Stimulated activated CD8-positive, alpha-beta memory T cell treated with anti-CD3 and anti-CD28 coated beads, Interleukin-4, amount 100 ng/mL, for 4 hours (primary cell): ENCODE measurements at places on chromosomes 2 and 18.

GRCh38 chr2:222844323-222844722 is 16.5 kb upstream of the ACSL3 start:
- no peak for DNase-seq

DNA sequence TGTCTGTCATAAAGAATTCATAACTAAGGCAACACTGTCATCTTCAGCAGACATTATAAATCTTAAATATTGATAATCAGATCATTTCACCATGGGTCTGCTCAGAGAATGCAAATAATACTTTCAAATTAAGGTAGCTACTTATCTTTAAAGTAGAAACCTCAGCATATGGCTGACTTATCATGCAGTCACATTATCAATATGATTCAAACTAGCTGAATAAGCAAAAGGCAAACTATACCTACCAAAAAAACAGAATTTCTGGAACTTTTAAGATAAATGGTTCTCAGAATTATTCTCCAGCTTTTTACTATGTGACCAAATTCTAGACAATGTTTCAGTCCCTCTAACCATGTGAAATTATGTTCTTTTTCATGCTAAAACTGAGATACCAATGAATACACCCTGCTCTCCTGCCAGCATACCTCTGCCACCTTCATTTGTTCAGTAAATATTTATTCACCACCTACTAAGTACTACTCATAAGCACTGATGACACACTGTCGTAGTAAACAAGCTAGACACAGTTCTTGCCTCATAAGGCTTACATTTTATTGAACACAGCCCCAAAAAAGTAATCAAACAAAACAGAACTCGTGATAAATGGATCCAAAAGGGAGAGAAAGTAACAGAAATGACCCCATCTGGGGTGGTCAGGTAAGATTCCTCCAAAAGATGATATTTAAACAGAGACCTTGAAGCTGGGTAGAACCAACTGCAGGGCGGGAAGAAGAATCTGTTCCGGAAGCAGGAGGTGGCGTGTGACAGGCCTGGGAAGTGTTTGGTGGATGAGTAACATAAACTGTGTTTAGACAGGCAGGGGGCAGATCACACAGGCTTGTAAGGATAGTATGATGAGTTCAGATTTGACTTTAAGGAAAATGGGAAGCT is 17.7 kb downstream of the SPIRE1 start:
- no peak for DNase-seq

GRCh38 chr2:3689998-3690748 is 13.2 kb upstream of the DCDC2C start:
- no peak for DNase-seq

DNA sequence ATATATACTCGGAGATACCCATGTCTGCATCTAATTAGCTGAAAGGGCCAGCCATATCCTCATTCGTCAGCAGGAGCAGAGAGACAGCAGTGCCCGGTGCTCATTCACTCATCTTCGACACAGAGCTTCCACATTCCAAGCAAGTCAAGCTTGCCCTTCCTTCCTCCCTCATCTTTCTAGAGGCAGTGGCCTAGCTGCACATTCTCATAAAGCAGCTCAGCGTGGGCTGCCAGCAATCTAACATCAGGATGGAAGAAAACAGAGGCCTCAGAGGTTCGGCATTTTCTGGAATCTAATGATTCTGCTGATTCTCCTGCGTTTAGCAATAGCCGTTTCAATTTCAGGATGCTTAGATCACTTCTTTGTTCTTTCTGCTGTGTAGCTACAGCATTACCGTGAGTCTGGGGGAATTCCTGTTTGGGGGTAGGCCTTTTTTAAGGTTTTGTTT is 68.8 kb downstream of the CLHC1 start:
- no peak for DNase-seq

DNA sequence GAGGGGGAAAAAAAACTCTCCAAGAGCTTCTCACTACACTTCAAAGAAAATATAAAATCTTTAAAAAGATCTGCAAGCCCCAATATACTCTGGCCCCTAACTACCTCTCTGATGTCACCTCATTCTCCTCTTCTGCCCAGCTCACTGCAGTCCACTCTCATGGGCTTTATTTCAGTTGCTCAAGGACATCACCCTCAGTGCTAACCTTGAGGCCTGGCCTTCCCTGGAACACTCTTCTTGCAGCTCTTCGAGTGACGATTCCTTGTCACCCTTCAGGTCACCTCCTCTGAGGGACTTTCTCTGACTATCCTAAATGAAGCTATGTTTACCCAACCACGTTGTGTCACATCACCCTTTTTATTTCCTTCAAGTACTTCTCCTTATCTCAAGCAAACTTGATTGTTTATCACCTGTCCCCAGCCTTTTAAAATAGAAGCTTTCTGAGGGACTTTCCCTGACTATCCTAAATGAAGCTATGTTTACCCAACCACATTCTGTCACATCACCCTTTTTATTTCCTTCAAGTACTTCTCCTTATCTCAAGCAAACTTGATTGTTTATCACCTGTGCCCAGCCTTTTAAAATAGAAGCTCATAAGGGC is 10.4 kb downstream of the RTTN start:
- no peak for DNase-seq

DNA sequence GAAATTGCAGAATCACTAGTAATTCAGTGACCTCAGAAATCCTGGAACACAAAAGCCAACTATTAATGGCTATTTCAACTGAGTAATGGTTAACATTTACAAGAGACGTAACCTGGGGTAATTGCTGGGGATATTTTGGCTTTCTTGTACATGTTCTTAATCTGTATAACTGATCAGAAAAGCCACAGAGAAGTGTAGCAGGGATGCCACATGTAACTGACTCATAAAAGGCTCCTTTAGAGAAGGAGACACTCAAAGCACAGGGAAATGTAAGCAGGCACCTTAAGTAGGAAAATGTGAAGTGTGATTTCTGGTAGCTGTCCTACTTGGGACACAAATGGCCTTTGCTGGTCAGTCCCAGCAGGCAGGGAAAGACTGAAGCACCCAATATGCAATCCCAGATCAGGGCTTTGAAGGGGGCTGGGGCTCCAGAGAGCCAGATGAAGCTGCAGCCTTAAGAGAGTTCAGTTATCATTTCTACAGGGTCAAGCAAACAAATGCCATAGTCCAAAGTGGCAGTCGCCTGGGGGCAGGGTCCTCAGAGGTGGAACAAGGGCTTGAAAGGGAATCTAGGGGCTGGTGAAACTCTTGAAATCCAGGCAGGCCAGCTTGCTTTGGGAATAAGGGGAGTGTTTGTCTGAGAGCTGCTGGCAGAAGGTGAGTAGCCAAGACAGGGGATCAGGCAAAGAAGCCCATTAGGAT is 7.2 kb upstream of the SPOPL start:
- DNase-seq: no peak

GRCh38 chr2:233489666-233490065 is 76.9 kb downstream of the USP40 start:
- DNase-seq: no peak

- DNase-seq: no peak
Measured at GRCh38 chr2:45009303-45009927, at the start of gene SIX2. Gene SIX2 (minus strand): TSS chr2:45009452. CDS start chr2:45009110, 342 bp downstream.

DNA sequence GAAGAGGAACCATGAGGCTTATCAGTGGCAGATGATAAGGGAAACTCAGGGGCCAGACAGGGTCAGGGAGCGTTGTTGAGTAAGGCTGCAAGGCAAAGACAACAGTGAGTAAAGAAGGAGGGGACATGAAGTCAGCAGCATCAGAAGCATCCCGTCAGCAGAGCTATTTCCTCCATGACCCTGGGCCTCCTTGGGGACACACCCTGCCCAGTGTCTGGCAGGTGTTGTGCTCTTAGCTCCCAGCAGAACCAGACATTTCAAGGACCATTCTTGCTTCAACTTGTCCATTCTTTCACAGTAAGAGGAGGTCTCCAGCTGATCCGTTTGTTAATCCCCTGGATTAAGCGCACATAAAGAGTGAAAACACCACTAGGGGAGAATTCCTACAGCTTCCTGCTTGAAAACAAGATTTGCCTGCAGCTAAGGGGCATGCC is 88.7 kb upstream of the MEIS1 start:
- no peak for DNase-seq

DNA sequence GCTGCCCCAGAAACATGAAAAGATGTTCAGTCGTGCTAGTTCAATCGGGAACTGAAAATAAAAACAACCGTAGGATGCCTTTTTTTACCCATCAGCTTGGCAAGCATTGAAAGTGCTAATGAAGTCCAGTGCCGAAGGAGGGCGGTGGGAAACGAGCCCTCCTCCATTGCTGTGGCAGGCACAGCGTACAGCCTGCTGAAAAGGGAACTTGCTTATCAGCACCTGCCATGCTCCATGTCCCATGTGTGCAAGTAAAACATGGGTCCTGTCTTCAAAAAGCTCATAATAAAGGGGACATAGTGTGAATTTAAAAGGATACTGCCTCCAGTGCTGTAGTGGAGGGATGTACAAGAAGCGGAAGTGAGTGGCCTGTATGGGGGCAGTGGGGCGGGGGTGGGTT is 82.4 kb downstream of the ARMC9 start:
- DNase-seq: no peak

- DNase-seq: no peak
Measured at GRCh38 chr2:133653056-133653455, 84.8 kb upstream of the NCKAP5 start.
